ENCODE measurements at places on chromosomes 6 and 20. TPM values are rescaled to one million over a fixed set of nuclear protein-coding genes. Genes with fewer than 3 reads are reported as not detected.

Gene ARMC2
- 1.3 TPM for total RNA-seq

Gene SH3BGRL2
- total RNA-seq = 0.33 TPM

Gene TCF15
- not detected for total RNA-seq

Gene LY6G6C
- total RNA-seq = not detected

Gene CAP2
- total RNA-seq = 13.0 TPM

Gene POFUT1
- total RNA-seq = 42.9 TPM

Gene NFATC2
- 8.5 TPM for total RNA-seq

Gene MUC21
- not detected for total RNA-seq

Gene GTSF1L
- not detected for total RNA-seq

Gene IP6K3
- 0.80 TPM for total RNA-seq

Gene MOG
- total RNA-seq = not detected

Gene DNAH8
- not detected for total RNA-seq

Gene ELOVL2
- total RNA-seq = 6.8 TPM

Gene MYBL2
- 83.7 TPM for total RNA-seq

Gene NKX2-4
- not detected for total RNA-seq

Gene AGER
- total RNA-seq = 1.3 TPM

Gene CAGE1
- not detected for total RNA-seq

Gene PGC
- total RNA-seq = not detected

Gene VSTM2L
- 11.0 TPM for total RNA-seq

Gene ADGRG6
- total RNA-seq = 38.2 TPM

Gene TTBK1
- total RNA-seq = 0.07 TPM

Gene MOXD1
- total RNA-seq = 1.9 TPM

Gene KIF25
- 0.05 TPM for total RNA-seq

Gene CSE1L
- 92.0 TPM for total RNA-seq

Gene IYD
- not detected for total RNA-seq

Gene FERMT1
- 13.4 TPM for total RNA-seq

Gene TTK
- total RNA-seq = 18.9 TPM

Gene TBC1D20
- 36.7 TPM for total RNA-seq

Gene HCRTR2
- total RNA-seq = not detected

Gene TBPL1
- 21.4 TPM for total RNA-seq

Gene PAX1
- not detected for total RNA-seq

Gene THBS2
- total RNA-seq = 0.02 TPM

Gene OR2H1
- total RNA-seq = not detected

Gene CASS4
- total RNA-seq = not detected

Gene MAS1
- not detected for total RNA-seq

Gene DEFB125
- not detected for total RNA-seq

Gene SALL4
- 1.4 TPM for total RNA-seq

Gene COX4I2
- not detected for total RNA-seq

Gene LRRN4
- total RNA-seq = not detected

All from A549 treated with GW870086 at 1 μM for 4 hours (cell line).